ENCODE measurements at places on chromosomes 13 and 19. TPM values are rescaled to one million over a fixed set of nuclear protein-coding genes. Genes with fewer than 3 reads are reported as not detected.

The FBN3 gene
- total RNA-seq = 12.8 TPM

The SYNGR4 gene
- total RNA-seq = not detected

The B3GNT3 gene
- total RNA-seq = not detected

The P2RY11 gene
- total RNA-seq = 26.9 TPM

The C19orf85 gene
- total RNA-seq = not detected

All from neural crest cell (in vitro differentiated cells).